ENCODE measurements at places on chromosomes 12 and 14.

DNA sequence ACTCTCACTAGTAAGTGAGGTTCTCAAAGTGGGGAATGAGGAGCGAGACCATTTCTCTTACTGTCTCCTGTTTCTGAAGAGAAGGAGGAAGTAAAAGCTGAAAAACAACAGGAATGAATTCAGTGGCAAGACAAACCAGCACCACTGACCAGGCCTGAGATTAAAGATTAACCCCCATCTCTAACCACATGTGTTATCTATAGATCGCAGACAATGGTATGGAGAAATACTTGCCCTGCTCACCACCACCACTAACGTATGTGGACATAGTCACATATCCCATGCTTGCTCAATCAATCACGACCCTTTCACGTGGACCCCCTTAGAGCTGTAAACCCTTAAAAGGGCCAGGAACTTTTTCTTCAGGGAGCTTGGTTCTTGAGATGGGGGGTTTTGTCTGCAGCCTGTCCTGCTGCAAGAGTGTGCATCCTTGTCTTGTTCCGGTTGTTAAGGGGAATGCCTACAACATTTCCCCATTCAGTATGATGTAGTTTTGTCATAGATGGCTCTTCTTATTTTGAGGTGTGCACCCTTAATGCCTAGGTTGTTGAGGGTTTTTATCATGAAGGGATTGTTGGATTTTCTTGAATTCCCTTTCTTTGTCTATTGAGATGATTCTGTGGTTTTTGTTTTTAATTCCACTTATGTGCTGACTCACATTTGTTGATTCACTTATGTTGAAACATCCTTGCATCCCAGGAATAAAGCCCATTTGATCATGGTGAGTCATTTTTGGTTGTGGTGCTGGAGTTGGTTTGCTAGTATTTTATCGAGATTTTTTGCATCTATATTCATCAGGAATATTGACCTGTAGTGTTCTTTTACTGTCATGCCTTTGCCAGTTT lies 698.8 kb upstream of the LMO3 start:
- DNase-seq: peak; percentile 32

DNA sequence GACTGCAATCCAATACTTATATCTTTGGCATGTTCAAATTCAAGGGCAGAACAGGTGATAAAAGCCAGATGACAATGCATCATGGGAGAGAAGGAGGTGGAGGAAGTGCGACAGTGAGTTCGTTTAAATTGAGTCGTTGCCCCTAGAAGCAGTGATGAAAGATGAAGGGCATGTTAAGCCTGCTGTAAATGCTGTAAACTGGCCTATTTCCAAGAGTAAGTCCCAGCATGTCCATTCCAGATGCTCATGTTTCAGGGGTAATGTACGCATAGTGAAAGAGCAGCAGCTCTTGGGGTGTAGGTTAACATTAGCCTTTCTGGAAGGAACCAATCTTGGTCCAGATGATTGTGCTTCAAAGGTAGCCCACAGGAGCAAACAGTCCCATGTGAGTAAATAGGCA lies 97.1 kb downstream of the C2CD5 start:
- no peak for DNase-seq

DNA sequence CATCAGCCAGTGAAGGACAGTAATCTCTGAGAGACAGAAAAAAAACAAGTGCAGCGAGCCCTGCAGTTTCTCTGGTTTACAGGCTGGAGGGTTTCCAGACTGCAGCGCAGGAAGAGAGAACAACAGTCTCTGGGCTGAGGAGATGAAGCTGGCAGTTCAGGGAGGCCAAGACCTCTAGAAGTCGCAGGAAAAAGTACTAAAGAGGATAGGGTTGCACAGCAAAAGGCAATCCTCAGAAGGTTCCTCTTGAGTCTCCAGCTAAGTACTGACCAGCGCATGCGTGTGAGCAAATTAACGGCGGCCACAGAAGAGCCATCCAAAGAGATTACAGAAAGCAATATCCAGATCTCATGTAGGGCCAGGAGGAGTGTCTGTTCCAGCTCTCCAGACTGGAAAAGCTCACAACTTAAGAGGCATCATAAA lies 12.2 kb upstream of the CCDC60 start:
- DNase-seq: no peak

DNA sequence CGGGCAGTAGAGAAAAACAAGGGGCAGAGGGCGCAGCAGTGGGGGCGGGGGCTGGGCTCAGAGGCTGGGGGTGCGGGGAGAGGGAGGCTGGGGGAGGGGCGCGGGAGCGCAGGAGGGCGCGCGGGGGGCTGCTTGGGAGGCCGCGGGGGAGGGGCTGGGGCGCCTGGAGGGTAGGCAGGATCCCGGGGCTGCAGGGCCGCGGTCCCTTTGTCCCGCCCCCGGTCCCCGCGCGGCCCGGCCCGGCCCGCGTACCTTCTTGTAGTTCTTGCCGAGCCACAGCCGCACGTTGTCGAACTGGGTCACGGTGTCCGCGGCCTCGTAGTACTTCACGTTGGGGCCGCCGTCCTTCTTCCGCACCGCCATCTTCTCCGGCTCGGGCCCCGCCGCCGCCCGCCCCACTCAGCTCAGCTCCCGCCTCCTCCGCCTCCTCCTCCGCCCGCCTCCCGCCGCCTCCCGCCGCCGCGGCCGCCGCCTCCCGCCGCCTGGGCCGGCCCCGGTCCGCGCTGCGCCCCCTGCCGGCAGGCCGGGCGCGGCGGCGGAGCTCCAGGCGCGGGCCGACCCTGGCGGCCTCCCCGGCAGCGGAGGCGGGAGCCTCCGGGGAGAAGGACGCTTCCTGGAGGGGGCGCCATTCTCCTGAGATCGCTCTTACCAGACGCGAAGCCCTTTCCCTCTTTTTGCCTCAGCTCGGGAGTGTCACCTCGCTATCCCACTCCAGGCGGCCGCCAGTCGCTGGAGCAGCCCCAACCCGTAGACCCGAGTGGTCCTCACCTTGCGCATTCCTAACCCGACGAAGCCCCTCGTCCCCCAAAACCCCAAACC lies at the start of gene SMARCC2:
Gene SMARCC2 (minus strand): TSS at position 385 of the 819 bp plus-strand sequence. CDS start 22 bp downstream, at position 363.
- DNase-seq: peak; percentile 90

DNA sequence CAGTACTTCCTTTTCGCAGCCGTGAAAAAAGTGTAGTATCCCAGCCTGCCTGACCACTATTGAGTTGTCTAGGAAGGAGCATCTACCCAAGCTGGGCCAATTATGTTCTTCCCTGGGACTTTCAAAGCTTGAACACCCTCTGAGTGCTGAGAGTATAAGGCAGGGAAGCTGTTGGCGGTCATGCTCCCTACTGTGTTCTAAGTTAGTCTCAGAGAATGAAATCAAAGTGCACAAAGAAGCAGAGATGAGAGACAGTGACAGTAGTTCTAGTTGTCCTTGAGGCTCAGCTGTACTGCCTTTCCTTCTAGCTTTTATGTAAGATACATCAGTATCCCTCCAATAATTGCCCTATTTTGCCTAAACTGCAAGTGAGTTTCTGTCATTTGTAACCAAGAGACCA lies 427.1 kb upstream of the SEL1L start:
- no peak for DNase-seq

DNA sequence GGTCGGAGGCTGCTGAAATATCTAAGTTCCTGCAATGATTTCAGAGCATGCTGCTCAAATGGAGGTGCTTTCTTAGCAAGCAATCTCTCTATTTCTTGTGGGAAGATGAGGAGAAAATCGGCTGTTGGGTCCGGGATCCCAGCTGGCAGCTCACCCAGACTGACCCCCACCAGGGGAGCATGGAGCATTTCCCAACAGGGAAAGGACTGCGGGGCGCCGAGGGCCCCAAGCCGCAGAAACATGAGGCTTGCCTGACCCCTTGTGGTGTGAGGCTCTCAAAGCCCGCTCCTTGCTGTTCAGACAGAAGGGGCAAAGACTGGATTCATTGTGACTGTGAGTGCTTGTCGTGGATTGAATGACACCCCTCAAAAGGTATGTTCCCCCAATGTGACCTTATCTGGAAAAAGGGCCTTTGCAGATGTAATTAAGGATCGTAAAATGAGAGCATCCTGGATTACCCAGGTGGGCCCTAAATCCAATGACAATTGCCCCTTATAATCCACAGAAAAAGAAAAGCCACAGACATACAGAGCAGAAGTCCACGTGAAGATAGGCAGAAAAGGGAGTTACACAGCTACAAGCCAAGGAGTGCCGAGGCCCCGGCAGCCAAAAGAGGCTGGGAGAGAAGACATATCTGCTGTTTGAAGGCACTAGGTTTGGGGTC lies 116.3 kb upstream of the VASH1 start:
- peak; percentile 28 for DNase-seq

DNA sequence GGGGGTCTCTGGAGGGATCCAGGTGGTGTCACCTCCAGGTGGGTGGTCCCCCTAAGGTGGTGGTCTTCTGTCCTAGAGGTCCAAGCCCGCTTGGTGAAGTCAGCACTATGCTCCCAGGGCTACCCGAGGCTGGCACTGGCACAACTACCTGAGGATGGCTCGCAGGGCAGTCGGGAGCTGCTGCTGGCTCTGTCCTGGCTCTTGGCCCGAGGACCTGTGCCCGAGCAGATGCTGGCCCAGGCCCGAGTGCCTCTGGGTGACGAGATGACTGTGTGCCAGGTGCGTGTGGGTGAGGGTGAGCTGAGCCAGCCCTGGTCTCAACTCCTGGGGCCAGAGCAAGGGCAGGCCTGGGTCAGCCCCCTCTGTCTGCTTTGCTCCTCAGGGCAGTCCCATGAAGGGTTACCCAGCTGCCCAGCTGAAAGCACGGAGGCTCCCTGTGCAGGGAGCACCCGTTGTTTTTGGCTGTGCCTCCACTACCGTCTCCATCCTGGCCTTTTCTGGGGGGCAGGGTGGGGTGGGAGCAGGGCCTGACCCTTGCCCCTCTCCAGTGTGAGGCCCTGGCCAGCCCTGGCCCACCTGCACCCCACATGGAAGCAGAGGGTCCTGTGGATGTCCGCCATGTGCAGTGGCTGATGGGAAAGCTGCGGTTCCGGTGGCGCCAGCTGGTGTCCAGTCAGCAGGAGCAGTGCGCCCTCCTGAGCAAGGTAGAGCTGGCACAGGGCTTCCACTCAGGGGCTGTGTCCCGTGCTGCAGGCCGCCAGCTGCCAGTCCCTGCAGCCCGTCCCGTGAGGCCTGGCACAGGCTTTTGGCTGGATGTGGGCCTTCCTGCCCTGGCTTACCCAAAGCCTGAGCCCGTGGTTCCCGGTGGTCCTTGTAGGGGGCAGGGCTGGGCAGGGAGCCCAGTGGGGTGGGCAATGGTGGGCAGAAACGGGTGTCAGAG lies 1.3 kb downstream of the TEDC1 start:
- DNase-seq: no peak

DNA sequence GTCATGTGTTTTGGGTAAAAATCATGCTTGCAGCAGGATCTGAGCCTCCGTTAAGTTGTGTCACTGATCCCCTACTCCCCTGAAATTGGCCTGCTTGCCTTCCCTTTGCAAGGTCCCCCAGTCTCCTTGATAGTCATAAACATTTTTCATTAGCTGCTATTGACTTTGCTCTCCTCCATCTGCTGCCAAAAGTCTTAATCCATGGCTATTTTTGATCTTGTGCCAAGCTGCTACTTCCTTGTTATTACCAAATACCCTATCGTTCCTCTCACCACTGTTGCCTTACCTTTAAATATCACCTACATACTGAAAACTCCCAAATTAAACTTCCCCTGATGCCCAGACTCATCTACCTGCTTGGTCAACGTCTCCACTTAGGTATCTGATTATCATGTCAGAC lies 148.3 kb downstream of the PHLDA1 start:
- DNase-seq: no peak

GRCh38 chr12:16492240-16492639 lies 113.7 kb downstream of the LMO3 start:
- DNase-seq: no peak

- peak; percentile 62 for DNase-seq
These were observed 11.9 kb downstream of the BDKRB1 start for GRCh38 chr14:96267916-96268315.

DNA sequence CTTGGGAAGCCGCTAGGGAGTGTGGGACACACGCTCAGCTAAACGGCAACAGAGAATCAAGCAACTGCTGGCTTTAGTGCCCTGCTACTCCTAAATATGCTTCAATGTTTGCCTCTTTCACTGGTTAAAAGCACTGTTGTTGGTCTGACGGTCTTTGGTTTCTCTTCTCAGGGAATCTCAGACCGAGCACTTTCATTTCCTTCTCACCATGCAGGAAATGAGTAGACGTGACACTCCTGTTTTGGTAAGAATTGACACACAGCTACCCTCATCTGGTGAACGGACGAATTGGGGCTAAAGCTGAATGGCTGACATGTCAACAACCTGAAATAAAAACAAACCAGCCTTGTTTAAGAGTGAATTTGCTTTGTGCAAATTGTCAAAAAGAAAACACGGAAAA lies 57.5 kb upstream of the PIWIL1 start:
- peak; percentile 6 for DNase-seq

GRCh38 chr14:82710267-82710841 lies 1176.7 kb upstream of the SEL1L start:
- DNase-seq: peak; percentile 58
